Ureter (tissue), 1 donor: ENCODE measurements at places on chromosomes 6 and 20.

- DNase-seq = no peak
These were observed 37.8 kb upstream of the IGF2R start for GRCh38 chr6:159931112-159931511.

DNA sequence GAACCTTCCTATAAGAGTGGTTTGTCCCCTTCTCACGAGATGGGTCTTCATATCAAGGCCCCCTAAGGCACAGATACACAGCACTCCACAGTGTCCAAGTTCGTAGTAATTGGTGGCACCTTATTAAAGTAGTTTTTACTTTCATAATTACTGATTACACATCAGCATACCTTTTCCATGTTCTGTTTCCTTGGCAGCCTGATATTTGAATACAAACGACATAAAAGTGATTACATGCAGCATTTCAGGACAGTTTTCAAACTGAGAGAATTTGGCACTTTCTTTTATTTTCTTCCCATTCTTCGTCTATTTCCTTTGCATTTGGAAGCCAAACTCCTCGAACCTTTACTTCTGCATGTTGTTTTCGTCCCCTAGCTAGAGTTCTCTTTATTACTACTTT, 139.7 kb downstream of the MTHFD1L start:
- DNase-seq = no peak

- no peak for DNase-seq
These were observed 307.5 kb downstream of the EYS start for GRCh38 chr6:65399355-65400084.

GRCh38 chr6:43271103-43271815, 26.8 kb upstream of the SLC22A7 start:
- no peak for DNase-seq

DNA sequence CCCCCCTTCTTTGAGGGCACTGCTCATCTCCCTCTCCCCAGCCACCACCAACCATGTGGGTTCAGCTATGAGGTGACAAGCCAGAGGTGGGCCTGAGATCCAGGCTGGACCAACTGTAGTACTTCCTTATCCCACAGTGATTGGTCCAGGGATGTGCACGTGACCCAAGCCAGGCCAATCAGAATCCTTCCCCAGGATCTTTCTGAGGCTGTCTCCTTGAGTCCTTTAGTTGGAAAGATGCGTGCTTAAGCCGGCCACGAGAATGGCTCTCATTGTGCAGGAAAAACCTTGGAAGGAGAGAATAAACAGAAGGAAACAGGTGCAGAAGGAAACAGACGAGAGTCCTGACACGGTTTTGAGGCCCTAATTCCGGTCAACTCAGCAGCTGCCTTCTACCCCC, 39.2 kb downstream of the ZC3H12D start:
- DNase-seq = no peak

DNA sequence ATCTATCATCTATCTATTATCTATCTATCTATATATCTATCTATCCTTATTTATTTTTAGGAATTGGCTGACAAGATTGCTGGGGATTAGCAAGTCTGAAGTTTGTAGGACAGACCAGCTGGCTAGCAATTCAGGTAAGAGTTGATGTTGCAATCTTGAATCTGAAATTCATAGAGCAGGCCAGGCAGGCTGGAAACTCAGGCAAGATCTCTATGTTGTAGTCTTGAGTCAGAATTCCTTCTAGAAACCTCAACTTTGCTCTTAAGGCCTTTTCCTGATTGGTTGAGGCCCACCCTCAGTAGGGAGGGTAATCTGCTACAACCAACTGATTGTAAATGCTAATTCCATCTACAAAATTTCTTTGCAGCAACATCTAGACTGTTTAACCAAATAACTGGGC, 19.2 kb downstream of the MAPK13 start:
- no peak for DNase-seq

DNA sequence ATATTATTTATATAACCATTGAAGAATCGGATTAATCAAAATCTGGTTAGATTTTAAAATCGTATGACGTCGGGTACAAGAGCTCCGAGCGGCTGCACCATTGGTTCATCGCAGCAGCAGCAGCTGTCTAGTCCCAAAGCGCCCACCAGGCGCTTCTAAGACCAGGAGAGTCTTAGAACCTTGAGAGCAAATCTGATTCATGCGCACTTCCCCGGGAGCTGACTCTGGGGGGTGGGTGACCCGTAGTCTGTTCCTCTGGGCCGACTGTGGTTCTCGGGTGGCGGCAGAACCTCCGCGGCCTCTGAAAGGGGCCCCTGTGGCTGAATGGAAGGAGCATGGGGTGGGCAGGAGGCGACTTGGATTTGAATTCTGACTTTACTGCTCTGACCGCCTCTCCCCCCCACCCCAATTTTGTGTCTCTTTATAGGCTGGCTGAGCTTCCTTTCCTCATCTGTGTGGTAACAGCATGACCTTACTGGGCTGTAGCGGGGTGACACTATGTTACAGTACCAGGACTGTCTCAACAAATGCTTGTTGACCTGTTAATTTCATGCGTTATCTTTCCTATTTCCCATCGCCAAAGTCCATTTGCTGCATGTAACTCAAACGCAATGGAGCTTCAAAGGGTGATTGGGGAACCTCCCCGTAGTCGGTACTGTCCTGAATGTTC, 119.7 kb downstream of the RTN4IP1 start:
- no peak for DNase-seq

DNA sequence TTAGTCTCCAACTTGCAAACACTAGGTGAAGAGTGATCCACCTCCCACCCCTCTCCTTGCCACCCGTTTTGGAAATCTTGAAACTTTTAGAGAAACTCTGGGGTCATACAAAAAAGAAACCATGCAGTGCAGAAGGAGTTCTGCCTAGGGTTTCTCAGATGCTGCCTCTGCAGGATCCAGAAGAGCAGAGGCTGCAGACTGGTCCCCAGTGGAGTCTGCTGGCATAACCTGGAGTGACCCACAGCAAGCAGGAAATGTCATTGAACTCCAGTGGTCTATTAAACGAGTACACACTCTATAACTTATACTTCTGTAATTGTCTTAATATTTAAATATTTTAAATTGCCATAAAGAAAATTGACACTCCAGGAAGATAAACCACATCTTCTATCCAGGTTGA, 280.7 kb upstream of the NT5E start:
- DNase-seq = no peak

DNA sequence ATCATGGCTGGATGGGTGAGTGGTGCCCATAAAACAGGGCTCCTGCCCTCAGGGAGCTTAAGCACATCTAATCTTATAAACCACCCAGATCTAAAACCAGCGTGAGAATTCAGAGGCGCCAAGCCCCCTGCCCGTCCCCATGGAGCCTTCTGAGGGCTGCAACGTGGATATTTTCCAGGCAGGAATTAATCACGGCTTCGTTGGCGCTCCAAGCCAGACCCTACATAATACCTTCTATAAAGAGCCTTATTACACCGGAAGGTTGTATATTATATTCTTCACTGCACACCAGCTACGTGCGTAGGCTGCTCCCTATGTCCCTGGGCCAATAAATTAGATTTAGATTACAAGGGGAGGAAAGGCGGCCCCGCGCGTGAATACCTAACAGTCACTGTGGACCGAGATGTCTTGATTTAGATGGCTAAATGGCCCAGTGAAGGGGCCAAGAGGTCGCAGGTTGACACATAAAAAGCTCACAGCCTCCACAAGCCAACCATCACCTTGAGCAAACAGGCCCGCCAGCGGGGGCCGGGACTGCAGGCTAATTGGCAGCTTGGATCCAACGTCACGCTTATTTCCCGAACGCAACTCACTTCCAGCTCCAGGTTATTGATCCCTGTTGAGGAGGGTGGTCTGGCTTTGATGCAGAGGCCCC, 64.7 kb upstream of the APCDD1L start:
- DNase-seq = no peak

DNA sequence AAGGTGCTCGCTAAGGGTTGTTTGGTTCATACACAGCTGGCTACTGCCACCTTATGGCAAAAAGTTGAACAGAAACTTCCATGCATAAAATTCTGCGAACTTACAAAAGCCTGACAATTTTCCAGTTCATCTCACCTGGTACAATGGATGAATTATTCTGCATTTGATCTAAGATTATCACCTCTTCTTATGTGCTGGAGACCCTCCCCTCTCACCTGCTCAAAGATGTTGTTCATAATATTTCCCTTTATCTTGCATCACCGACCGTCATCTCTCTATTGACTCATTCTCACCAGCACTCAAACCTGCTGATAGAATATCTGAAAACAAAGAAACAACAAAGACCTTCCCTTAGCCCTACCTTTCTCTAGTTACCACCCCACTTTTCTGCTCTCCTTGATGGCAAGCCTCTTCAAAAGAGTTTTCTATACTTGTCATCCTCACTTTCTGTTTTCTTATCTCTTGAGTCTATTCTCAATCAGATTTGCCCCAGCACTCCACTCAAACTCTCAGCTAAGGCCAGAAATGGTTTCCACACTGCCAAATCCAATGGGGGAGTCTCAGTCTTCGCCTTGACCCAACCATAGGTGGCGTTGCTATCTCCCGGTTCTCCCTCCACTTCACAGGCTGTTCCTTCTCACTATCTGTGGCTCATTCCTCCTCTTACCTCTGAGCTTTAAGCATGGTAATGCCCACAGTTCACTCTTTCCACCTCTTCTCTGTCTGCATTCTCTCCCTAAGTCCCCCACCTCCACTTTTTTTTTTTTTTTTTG, 25.8 kb downstream of the SNRNP48 start:
- DNase-seq = no peak

DNA sequence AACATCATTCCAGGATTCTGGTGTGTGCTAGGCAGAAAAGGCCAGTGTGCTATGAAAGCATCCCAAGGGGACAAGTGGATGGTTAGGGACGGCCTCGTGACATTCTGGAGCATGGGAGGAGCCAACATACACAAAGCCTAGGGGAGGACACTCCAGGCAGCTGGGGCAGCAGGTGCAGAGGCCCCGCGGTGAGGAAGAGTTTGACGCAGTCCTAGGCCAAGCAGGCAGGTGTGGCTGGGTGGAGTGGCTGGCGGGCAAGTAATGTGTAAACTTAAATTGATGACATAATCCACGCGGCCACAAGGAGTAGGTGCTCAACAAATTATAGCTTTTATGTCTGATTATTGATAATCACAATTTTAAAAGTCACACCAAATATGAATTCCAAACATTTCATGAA, 93.6 kb downstream of the TMEM242 start:
- no peak for DNase-seq

- DNase-seq = no peak
These were observed 86.9 kb downstream of the TBC1D32 start for GRCh38 chr6:121247386-121247785.

DNA sequence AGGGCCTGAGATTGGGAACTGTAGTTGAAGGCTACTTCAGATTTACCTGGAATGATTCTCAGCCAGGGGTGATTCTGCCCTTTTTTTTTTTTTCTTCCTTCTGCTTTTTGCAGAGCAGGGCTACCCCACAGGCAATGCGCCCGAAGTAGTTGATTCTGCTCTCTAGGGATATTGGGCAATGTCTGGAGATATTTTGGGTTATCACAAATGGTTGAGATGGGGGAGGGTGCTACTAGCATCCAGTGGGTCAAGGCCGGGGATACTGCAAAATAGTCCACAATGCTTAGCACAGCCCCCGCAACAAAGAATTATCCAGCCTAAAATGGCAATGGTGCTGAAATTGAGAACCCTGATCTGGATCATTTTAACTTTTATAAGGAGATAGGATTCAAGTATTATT, 71.2 kb upstream of the ZMYND8 start:
- no peak for DNase-seq

DNA sequence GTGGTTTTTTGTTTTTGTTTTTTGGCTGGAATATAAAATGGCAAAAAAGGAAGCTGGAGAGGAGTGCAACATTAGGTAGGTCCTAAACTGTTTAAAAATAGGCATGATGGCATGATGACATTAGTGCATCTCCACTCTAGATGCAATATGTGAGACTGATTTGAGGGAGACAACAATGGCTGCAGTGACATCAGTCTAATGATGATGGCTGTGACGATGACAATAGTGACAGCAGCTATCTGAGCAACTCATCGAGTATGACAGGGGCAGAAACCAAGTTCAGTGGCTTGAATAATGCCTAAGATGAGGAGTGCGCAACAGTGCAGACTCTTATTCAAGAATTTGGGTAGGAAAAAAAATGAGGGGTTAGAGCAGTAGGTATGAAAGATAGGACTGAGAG, 82.0 kb downstream of the HS3ST5 start:
- no peak for DNase-seq

GRCh38 chr6:33183071-33183683, 9.1 kb downstream of the COL11A2 start:
- no peak for DNase-seq

- peak; percentile 34 for DNase-seq
These were observed 66.7 kb upstream of the TOP1 start for GRCh38 chr20:40961686-40962640.

- DNase-seq = no peak
These were observed 92.6 kb downstream of the UTRN start for GRCh38 chr6:144377586-144378210.

- DNase-seq = no peak
These were observed 19.4 kb downstream of the QRSL1 start for GRCh38 chr6:106648651-106649308.

DNA sequence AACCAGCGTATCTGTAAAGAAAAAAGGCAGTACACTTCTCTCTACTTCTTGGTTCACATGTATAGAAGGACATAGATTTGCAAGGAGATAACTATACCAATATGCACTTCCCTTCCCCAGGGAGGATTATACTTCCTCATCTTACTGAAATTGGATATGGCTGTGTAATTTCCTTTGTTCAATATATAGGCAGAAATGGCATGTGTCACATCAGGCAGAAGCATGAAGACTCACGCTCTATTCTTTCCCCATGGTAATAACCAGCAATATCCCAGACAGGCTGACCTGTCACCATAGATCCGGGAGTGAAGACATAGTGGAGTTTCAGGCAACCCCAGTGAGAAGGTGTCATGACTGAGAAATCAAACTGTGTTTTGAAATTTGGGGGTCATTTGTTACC, 518.3 kb downstream of the KIF16B start:
- DNase-seq = no peak

- DNase-seq = peak; percentile 30
These were observed 110.1 kb downstream of the ERMARD start for GRCh38 chr6:169861431-169862042.

- DNase-seq = no peak
These were observed 34.7 kb downstream of the VEGFA start for GRCh38 chr6:43804550-43805223.

- DNase-seq = no peak
These were observed 29.0 kb upstream of the DEK start for GRCh38 chr6:18293076-18293904.

DNA sequence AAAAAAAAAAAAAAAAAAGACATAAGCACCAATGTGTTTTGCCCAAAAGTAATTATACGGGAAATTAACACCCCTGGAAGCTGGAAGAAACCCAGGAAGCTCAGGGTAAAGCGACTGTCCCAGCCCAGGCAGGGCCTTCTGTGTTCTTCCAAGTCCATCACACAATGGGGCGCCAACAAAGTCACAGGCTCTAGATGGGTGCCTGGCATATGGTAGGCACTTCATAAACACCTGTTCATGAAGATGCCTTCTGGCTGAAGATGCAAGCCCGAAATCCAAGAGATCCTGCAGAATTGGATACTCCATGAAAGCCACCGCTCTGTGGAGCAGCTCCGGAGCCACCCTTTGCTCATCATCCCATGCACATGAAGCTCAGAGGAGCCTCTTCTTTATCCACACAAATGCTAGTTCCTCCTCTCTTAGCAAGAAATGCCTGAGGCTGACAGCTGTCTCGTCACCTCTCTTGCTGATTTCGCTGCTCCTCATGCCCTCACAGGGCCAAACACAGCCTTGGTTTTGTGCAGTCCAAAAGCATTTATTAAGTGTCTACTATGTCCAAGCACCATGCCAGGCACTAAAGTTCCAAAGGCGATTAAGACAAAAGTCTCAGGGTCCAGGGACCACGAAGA, 76.6 kb downstream of the TRERF1 start:
- DNase-seq = no peak
